ENCODE measurements at places on chromosomes 2 and 18. TPM values are rescaled to one million over a fixed set of nuclear protein-coding genes. Genes with fewer than 3 reads are reported as not detected.

Gene CIAO1
- total RNA-seq = 76.2 TPM

Gene C2orf80
- total RNA-seq = not detected

Gene ACTR1B
- total RNA-seq = 21.4 TPM

Gene KIF5C
- 0.13 TPM for total RNA-seq

GRCh38 chr2:234411793-234412192, 85.1 kb downstream of the ARL4C start:
- DNase-seq = no peak

- DNase-seq = no peak
Observed at GRCh38 chr2:237352279-237352845, 61.6 kb downstream of the COL6A3 start.

Gene PCARE
- total RNA-seq = not detected

- DNase-seq = no peak
Observed at GRCh38 chr2:227813562-227814353, at the start of gene CCL20. Gene CCL20 (plus strand): TSS chr2:227813842. CDS start chr2:227813912, 70 bp downstream.

DNA sequence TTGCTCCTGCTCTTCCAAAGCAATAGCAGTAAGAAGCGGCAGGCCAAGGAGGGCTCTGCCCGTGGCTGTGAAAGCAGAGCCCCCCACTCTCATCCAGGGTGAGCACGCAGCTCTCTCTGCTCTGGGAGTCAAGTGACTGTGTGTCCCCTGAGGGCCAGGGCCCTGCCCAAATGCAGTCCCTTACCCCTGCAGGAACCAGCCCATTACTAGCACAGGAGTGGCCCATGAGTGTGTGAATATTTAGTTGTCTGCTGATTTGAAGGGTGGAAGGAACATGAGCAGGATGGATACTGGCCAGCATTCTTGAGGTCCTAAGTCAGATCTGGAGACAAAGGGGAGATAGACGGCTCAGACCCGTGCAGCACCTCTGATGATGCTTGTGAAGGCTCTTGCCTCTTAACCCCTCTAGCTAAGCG, 69.7 kb upstream of the FOSL2 start:
- no peak for DNase-seq

DNA sequence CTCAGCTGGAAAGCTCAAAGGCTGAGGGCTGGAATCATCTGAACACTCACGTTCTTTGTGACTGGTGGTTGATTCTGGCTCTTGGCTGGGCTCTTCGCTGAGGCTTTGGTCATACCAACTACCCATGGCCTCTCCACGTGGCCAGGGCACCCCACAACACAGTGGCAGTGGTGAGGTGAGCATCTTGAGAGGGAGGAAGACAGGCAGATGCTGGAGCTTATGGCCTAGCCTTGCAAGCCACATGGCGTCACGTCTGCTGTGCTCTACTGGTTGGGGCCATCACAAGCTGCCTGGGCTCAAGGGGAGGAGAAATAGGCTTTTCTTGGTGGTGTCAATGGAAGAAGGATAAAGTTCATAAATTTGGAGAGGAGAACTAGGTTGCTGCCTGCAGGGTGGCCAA, 19.6 kb downstream of the LPIN1 start:
- DNase-seq = no peak

DNA sequence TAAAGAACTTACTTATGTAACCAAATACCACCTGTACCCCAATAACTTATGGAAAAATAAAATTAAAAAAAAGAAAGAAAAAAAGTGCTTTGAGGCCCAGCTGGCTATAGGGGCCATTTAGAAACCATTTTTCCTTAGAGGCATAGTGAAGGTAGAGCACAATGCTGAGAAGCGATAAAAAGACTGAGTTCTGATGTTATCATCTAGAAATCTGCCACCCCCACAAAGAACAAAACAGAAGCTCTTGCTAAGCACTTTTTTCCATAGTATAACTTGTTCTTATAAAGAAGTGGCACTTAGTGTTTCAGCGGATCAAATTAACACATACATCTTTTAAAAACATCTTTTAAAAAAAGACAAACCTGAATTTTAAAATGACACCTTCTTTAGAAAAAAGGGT, 51.4 kb downstream of the ICOS start:
- no peak for DNase-seq

Measured in MG63 (cell line).